ENCODE measurements at places on chromosomes 1 and 21.

GRCh38 chr1:178094739-178095645 lies 1.1 kb downstream of the RASAL2 start:
- DNase-seq, result no peak

GRCh38 chr1:31693231-31693630 lies 10.6 kb downstream of the COL16A1 start:
- DNase-seq, result no peak

GRCh38 chr1:208892147-208892546 lies 648.0 kb upstream of the PLXNA2 start:
- no peak for DNase-seq

DNA sequence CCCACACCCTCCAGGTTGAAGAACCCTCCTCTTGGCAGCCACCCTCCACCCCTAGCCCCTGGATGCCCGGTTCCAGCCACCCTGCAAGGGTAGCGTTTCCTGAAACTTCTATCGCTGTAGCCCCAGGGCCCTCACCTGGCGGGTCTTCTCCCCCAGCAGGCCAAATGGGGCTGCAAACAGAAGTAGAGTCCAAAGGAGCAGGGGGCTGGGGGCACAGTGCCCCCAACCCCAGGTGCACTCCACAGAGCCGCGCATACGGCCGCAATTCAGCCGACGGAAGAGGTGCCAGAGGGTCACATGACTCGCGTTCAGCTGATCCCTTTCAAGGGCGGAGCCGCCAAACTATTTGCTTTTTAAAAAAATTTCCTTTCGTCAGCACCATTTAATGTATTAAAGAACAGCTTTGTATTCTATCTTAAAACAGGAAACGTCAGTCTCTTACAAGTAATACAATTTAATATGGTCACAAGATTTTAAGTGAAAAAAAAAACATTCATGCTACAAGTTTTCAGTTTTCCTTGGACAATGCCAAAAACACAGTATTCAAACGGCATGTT lies at the start of gene GLMP:
Gene GLMP (minus strand): TSS at position 289 of the 557 bp plus-strand sequence. CDS start 34 bp downstream, at position 255.
- no peak for DNase-seq

DNA sequence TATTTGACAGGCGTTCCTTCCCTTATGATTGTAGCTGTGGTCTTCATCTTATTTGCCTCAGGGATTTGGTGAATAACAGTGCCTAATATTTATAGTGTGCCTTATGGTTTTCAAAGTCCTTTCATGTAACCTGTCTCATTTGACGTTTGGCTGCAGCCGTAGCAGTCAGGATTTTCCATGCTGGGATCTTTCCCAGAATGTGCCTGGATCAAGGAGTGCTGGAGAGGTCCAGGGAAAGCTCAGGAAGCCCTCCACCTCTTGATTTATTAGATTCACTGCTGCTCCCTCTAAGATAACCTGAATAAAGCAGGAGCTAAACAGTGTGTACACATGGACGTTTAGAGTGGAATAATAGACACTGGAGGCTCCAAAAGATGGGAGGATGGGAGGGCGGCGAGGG lies 5.2 kb downstream of the C1orf21 start:
- no peak for DNase-seq

- DNase-seq, result no peak
These were observed 77.7 kb upstream of the TMEM51 start for GRCh38 chr1:15075817-15076216.

- no peak for DNase-seq
These were observed 176.9 kb downstream of the NEK7 start for GRCh38 chr1:198333744-198334143.

GRCh38 chr1:214439352-214440119 lies 111.9 kb downstream of the PTPN14 start:
- peak; percentile 73 for DNase-seq

DNA sequence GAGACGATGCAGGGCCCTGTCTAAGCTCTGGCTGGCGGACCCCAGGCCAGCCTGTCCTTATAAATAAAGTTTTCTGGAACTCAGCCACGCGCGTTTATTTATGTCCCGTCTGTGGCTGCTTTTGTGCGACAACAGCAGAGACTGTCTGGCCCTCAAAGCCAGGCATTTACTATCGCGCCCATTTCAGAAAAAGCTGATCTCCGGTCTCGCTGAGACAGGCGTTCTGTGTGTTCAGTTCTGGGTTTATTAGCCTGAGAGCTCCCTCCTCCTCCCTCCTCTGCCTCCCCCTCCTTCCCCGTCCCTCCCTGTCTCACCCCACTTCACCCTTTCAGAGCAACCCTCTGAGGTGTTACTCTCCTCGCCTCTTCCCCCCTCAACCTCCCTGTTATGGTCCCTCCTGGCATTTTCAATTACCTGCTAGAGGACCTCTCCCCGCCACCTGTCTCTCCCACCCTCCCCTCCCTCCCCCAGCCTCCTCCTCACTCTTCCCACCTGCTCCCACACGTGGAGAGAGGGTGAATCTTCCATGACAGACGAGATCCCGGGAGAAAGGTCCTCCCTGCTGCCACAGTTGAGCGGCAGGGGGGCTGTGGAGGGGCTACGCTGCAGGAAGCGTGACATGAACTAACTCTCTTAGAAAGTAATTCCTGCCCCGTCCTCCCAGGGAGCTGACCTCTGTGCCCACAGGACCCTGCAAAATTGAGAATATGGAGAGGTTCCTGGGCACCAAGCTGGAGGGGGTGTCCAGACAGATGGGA lies 59.9 kb downstream of the SPSB1 start:
- DNase-seq, result no peak

GRCh38 chr21:33668180-33668579 lies 25.9 kb downstream of the ITSN1 start:
- DNase-seq, result no peak

- no peak for DNase-seq
These were observed 1.4 kb downstream of the NUCKS1 start for GRCh38 chr1:205748403-205749233.

DNA sequence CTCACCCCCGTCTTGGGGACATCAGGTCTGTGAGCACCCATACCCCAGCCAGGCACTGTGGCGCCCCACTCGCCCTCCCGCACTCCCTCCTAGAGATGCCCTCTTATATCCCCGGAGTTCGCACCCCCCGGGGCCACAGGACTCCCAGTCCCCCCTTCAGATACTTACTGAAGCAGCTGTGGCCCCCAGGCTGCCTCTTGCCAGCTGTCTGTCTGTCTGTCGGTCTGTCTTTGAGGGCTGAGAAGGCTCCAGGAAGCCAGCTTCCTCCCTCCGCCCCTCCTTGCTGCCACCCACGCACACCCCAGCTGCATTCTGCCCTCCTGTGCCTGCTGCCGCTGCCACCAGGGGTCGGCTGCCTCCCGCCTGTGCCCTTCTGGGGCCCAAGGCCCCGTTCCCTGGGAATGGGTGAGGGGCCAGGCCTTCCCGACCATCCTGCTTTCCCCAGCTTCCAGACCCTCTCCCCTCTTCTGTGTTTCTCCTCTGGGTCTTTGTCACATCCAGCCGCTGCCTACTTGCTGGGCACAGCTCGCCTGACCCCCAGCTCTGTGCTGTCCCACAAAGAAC lies at the start of gene PTPN7:
Gene PTPN7 (minus strand): TSS at position 226 of the 564 bp plus-strand sequence. CDS start 1,200 bp downstream, outside the sequence.
- DNase-seq, result no peak

DNA sequence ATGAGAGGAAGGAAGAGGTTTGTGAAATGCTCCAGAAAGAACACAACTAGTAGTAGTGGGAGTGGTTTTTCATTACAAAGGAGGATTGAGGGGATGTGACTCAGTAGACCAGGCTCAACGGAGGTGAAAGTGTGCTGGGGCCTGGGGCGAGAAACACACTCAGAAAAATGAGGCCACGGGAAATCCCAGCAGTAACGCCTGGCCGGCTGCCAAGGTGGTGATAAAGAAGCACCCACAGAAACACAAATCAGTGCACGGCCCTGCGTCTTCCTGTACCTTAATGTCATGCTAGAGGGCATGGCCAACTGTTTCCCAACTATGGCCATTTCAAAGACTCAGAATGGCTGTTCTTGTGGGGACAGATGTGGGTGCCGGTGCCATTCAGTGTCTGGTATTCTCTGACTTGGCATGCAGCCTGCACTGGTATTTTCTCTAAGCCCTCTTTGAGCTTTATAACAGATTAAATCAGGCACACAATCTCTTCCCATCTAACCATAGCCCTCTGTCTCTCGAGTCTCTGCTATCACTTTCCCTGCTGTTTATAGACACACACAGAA lies 38.2 kb downstream of the URB2 start:
- DNase-seq, result peak; percentile 45

DNA sequence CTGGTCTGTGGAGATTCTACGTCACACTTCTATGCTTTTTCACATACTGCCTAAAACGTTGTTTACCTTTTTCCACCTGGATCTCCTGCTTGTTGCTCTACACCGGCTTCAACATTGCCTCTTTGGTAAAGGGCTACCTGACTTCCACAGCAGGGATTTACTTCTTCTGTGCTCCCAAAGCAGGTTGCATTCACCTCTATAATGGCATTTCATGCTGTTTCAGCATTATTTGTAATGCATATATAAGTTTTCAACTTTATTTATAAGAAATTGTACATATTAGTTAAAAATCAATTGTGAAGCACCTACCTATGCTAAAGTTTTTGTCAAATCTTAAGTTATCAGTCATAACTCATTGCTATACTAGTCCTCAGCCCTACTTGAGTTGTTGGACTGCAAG lies 55.4 kb downstream of the DDAH1 start:
- no peak for DNase-seq

DNA sequence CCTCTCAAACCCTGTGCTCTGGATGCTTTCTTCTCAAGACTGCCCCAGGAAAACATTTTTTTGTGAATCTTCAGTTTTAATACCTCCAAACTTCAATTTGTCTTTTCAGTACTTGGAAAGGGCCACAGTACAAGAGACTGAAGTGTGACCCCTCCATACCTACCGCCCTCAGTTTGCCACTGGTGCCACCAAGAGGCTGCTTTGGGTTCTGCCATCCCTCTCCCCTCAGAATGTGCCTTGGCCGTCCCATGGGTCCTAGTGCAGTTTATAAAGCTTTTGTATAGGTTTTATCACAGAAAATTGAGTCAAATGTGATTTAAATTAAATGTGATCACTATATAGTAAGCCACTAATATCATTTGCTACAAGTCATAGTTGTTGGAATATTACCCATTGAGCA lies 60.8 kb upstream of the PGD start:
- no peak for DNase-seq

DNA sequence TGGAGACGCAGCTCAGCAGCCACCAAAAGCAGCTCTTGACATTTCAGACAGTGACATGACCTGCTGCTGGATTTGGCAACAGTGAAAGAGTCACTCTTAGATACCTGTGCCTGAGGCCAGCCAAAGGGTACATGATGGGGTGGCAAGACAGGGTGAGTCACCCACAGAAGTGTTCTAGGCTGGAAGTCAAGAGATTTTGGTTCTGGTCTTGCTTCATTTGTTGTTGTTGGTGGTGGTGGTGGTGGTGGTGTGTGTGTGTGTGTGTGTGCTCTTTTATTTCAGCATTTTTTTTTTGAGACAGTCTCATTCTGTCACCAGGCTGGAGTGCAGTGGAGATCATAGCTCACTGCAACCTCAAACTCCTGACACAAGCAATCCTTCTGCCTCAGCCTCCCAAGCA lies 25.8 kb downstream of the SHISAL2A start:
- DNase-seq, result no peak

- DNase-seq, result no peak
These were observed 97.8 kb upstream of the BMP8A start for GRCh38 chr1:39393645-39394044.

- DNase-seq, result no peak
These were observed 28.8 kb upstream of the CCDC181 start for GRCh38 chr1:169456029-169456428.

- no peak for DNase-seq
These were observed 3.1 kb downstream of the ILDR2 start for GRCh38 chr1:166972193-166972592.

GRCh38 chr1:85448358-85448757 lies 16.6 kb downstream of the DDAH1 start:
- DNase-seq, result no peak

DNA sequence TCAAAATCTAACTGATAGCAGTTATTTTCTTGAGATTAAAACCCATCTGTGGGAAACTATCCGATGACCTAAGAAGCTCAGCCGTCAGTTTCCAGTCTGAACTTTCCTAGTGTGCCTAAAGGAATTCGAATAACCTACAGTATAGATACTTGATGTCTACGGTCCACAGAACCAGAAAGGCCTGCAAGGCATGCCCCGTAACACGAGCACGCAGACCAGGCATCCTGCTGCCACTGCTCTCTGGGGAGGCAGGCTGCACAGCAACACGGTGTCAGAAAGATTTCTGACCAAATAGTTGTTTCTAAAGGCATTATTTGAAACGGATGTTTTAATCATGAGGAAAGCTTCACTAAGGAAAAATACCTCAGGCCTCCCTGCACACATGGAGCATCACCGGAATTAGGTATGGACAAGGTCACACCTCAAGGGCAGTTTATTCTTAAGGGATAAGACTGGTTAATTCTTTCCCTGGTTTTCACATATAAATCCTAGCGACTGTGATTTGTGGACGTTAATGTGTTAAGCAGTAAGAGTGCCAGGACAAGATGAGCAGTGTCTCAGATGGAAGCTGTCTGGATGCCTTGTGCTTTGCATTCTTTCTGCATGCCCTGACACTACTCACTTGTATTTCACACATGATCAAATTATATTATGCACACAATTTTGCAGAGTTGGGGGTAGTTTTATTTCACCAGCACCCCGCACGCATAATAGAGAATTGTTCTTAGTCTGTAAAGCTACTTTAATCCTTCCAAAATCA lies 49.0 kb upstream of the NADK start:
- no peak for DNase-seq

- no peak for DNase-seq
These were observed 19.3 kb downstream of the DPT start for GRCh38 chr1:168709405-168710363.

- no peak for DNase-seq
These were observed 19.5 kb downstream of the MAP7D1 start for GRCh38 chr1:36175137-36176095.

GRCh38 chr1:231279683-231280082 lies 38.7 kb downstream of the GNPAT start:
- DNase-seq, result no peak

- DNase-seq, result no peak
These were observed 176.4 kb downstream of the RGS7 start for GRCh38 chr1:241180569-241180968.

DNA sequence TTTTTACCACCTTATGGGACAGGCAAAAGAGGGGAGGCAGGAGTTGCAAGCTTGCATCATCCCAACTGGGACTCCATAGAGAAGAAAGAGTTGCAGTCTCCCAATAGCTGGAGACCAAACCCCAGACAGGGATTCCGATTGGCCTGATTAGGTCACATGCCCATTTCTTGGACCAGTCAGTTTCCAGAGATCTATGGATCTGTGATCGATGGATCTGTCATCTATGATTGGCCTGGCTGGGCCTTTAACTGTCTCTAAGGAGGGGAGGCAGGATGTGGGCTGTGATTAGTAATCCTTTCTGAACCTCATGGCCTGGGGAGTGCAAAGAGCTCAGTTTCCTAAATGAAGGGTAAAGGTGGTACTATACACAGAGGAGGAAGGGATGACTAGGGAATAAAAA lies 252.1 kb downstream of the MATN1 start:
- DNase-seq, result no peak

- DNase-seq, result no peak
These were observed 599 bp downstream of the MRPL24 start for GRCh38 chr1:156740237-156740740.

- DNase-seq, result no peak
These were observed 156.0 kb downstream of the SLC45A1 start for GRCh38 chr1:8473891-8474300.
